ENCODE measurements at places on chromosomes 12 and 14. TPM values are rescaled to one million over a fixed set of nuclear protein-coding genes. Genes with fewer than 3 reads are reported as not detected.

Gene HCAR1
- 0.03 TPM for polyA plus RNA-seq

Gene ZNF891
- polyA plus RNA-seq: 0.24 TPM

Gene PHC1
- polyA plus RNA-seq: 11.3 TPM

Gene YARS2
- polyA plus RNA-seq: 17.3 TPM

Gene HOXC12
- not detected for polyA plus RNA-seq

GRCh38 chr14:103521951-103522563 is 573 bp downstream of the CKB start:
- peak; percentile 35 for DNase-seq
- peaks cover 24% of the 10 kb centered on the region for H3K27me3 ChIP-seq
- peak overlapping the region; percentile 62 for H3K4me3 ChIP-seq
- no peak overlapping the region for H3K27ac ChIP-seq
- no peaks in the 10 kb centered on the region for H3K36me3 ChIP-seq

DNA sequence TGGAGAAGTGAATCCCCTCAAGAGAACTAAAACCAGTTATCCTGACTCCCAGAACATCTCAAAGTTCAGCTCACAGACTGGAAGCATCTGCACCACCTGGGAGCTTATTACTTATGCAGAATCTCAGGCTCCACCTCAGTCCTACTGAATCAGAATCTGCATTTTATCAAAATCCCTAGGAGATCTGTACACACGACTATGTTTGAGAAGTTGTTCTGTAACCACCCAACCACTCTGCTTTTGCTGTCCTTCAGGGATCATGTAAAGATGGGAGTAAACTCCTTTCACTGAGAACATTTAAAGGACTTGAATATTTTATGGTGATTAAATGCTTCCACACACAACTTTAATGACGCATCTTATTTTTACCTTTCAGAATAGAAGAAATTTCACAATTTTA is 98.0 kb downstream of the KIF21A start:
- H3K4me3 ChIP-seq: no peak overlapping the region
- H3K36me3 ChIP-seq: no peaks in the 10 kb centered on the region
- no peaks in the 10 kb centered on the region for H3K27me3 ChIP-seq
- no peak for DNase-seq

- no peaks in the 10 kb centered on the region for H3K36me3 ChIP-seq
- H3K4me1 ChIP-seq: no peaks in the 10 kb centered on the region
- no peak overlapping the region for H3K27ac ChIP-seq
- peaks cover 4% of the 10 kb centered on the region for H3K27me3 ChIP-seq
- DNase-seq: no peak
- no peak overlapping the region for H3K4me3 ChIP-seq
Observed at GRCh38 chr12:130097798-130098255, 64.4 kb upstream of the FZD10 start.

- no peak overlapping the region for H3K4me3 ChIP-seq
- no peak for DNase-seq
- no peak overlapping the region for H3K27ac ChIP-seq
- peaks cover 4% of the 10 kb centered on the region for H3K36me3 ChIP-seq
- H3K4me1 ChIP-seq: peaks cover 6% of the 10 kb centered on the region
- no peaks in the 10 kb centered on the region for H3K27me3 ChIP-seq
Observed at GRCh38 chr12:6096527-6096926, 27.9 kb downstream of the VWF start.

GRCh38 chr12:121793440-121793837 is at the start of gene RHOF:
Gene RHOF (minus strand): TSS chr12:121793688. CDS start chr12:121793633, 55 bp downstream.
- no peak for DNase-seq
- no peaks in the 10 kb centered on the region for H3K27me3 ChIP-seq
- H3K4me1 ChIP-seq: peaks cover 46% of the 10 kb centered on the region
- H3K4me3 ChIP-seq: peak within 1 kb of the TSS; percentile 86
- H3K36me3 ChIP-seq: no peaks in the 10 kb centered on the region
- H3K27ac ChIP-seq: peak within 1 kb of the TSS; percentile 100

GRCh38 chr14:33931461-33931860 is 19.4 kb downstream of the EGLN3 start:
- no peaks in the 10 kb centered on the region for H3K27me3 ChIP-seq
- H3K4me3 ChIP-seq: no peak overlapping the region
- H3K4me1 ChIP-seq: peaks cover 36% of the 10 kb centered on the region
- no peak for DNase-seq

DNA sequence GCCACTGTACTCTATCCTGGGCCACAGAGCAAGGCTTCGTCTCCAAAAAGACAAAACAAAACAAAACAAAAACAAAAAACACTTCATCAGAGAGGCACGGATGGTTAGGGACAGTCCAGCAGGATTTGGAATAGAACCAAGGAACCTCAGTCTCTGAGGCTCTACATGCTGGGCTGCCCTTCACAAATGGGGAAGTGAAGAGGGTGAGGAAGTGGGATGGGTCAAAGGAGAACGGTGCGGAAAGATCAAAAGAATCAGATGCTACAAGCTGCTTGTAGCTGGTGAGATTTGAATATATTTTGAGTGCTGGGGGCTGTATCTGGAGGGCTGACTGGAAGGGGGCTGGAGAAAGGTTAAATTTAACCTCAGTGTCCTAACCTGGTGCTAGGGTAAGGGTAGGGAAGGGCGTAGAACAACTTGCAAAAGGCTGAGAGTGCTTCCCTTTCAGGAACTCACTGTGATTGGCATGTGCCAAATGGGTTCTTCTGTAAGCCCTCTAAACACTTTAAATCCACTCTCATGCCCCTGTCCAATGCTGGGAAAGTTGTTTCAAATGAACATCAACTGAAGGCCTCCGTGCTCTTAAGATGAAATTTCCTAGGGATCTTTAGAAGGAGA is 4.6 kb downstream of the FOXJ2 start:
- peak overlapping the region; percentile 99 for H3K27ac ChIP-seq
- H3K4me1 ChIP-seq: peaks cover 61% of the 10 kb centered on the region
- no peak for DNase-seq
- H3K4me3 ChIP-seq: peak overlapping the region; percentile 1
- no peaks in the 10 kb centered on the region for H3K27me3 ChIP-seq

GRCh38 chr14:37063467-37064240 is 108.8 kb downstream of the SLC25A21 start:
- no peaks in the 10 kb centered on the region for H3K4me1 ChIP-seq
- H3K4me3 ChIP-seq: no peak overlapping the region
- no peak for DNase-seq

GRCh38 chr12:117343296-117343695 is 18.1 kb downstream of the NOS1 start:
- H3K27ac ChIP-seq: no peak overlapping the region
- peaks cover 12% of the 10 kb centered on the region for H3K4me1 ChIP-seq
- no peaks in the 10 kb centered on the region for H3K27me3 ChIP-seq
- H3K4me3 ChIP-seq: no peak overlapping the region
- DNase-seq: no peak
- H3K36me3 ChIP-seq: no peaks in the 10 kb centered on the region

DNA sequence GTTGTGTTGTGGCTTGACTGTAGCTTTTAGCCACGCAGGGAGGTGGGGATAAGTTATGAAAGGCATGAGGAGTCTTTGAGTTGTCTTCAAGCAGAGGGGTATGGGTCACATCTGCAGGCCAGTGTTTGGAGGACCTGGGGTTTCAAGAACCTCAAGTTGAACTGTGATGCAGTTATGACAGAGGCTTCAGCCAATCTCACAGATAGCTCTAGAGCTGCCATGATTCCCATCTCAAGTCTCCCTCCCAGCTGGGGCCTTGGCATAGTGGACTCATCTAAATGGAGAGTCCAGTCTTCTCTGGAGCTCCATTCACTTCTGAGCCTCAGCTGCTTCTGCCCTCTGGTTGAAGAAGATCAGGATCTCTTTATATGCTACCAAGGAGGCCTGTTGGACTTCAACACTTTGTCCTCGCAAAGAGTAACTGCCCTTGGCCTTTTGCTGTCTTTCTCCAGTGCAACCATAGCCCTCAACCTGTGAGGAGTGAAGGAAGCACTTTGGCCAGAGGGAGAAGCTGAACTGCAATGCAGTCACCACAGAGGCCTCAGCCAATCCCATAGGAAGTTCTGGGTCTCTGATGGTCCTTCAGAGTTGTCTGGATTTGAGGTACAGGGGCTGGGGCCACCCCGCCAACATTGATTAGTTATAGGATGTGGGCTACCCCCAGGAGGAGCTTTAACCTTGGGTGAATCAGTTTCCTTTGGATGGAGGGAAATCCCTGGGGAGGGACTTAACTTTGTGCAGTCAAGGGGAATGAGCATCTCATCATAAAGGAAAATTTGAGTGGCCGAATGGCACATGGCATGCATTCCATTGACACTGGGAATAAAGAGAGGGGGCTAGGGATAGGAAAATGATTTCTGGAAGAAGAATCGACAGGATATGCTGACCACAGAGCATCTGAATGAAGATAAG is 230.5 kb downstream of the PCNX1 start:
- DNase-seq: no peak
- no peak overlapping the region for H3K27ac ChIP-seq
- no peaks in the 10 kb centered on the region for H3K36me3 ChIP-seq
- no peaks in the 10 kb centered on the region for H3K27me3 ChIP-seq

DNA sequence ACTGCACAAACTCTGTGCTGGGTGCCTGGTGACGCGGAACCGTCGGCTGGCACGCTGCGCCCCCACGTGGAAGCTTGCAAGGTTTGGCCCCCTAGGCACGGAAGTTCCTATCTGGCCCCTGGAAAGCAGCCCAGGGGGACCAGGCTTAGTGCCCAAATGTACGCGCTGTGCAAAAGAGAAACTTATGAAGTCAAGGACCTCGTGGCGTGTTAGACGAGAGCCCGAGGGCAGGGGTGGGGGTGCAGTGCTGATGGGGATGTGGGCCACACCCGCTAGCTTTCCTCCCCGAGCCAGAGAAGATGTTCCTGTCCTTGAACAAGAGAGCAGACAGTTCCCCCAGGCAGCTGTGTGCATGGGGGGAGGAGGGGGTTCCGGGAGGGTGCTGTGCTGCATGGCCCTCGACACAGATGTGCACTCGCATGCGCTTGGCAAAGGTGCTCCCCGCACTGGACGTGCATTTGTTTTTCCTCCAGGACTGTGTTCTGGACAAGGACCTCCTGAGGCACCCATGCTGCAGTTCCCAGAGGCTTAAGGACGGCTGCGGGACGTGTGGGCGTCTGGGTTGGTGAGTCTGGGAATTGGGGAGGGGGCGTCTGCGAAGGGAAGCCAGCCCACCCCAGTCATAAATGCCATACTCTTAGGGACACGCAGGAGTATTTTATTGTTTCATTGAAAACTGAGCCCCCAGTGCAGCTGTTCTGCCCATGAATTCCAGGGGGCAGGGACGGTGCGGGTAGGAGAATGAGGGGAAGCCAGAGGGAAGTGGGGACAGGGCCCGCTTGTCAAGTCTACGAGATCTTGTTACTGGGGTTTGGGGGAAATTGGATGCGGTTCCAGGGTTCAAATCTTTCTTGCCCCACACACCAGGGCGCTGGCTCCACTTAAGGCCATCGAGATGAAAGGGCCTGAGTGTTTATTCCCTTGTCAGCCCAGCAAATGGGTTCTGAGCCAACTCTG is 80.0 kb downstream of the NTF3 start:
- no peak overlapping the region for H3K27ac ChIP-seq
- H3K36me3 ChIP-seq: no peaks in the 10 kb centered on the region
- peak; percentile 69 for DNase-seq
- H3K27me3 ChIP-seq: no peaks in the 10 kb centered on the region
- no peaks in the 10 kb centered on the region for H3K4me1 ChIP-seq
- H3K4me3 ChIP-seq: no peak overlapping the region

- peak; percentile 37 for DNase-seq
- no peak overlapping the region for H3K4me3 ChIP-seq
- H3K36me3 ChIP-seq: no peaks in the 10 kb centered on the region
- H3K4me1 ChIP-seq: no peaks in the 10 kb centered on the region
- no peaks in the 10 kb centered on the region for H3K27me3 ChIP-seq
Observed at GRCh38 chr12:117119592-117120198, 20.5 kb upstream of the TESC start.

DNA sequence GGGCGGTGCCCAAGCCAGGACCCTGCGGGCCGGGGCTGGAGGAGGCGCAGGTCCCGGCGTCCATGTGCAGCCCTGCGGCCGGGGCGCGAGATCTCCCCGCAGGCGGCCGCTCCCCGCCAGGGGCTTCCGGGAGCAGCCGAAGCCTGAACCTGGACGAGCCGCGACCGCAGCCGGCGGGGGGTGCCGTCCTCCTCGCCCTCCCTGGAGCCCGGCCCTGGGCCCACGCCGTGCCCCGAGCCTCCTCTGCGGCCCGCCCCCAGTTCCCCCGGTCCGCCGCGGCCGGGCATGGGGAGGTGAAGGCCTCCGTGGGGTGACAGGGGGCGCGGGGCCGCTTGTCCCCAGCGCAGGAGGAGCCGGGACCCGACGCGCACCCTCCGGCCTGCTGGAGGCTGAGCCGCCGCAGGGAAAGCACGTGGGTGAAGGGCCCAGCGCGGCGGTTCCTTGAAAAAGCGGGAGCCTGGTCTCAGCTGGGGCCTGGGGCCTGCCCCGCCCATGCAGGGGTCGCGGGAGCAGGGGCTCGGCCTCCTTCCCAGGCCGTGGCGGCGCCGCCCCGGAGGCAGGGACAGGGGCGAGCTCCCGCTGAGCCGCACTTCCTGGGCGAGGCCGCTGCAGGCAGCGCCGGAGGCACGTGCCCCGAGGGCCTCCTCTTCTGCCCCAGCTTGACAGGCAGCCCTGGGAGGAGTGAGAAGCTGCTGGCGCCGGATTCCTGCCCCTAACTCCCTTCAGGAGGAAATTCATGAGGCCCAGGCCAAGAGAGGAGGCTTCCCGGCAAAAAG is 55.6 kb upstream of the PPP2R5C start:
- peak overlapping the region; percentile 60 for H3K27ac ChIP-seq
- H3K36me3 ChIP-seq: no peaks in the 10 kb centered on the region

GRCh38 chr12:43653917-43654316 is 101.9 kb upstream of the ADAMTS20 start:
- DNase-seq: no peak
- no peak overlapping the region for H3K27ac ChIP-seq
- H3K36me3 ChIP-seq: no peaks in the 10 kb centered on the region
- no peaks in the 10 kb centered on the region for H3K27me3 ChIP-seq
- no peaks in the 10 kb centered on the region for H3K4me1 ChIP-seq
- H3K4me3 ChIP-seq: no peak overlapping the region

Measured in psoas muscle (tissue), 8 donors.